GM13977 (cell line): ENCODE measurements at places on chromosomes 11 and 22.
A peak's percentile ranks its signal among the peaks of the same experiment; 100 is the strongest.

DNA sequence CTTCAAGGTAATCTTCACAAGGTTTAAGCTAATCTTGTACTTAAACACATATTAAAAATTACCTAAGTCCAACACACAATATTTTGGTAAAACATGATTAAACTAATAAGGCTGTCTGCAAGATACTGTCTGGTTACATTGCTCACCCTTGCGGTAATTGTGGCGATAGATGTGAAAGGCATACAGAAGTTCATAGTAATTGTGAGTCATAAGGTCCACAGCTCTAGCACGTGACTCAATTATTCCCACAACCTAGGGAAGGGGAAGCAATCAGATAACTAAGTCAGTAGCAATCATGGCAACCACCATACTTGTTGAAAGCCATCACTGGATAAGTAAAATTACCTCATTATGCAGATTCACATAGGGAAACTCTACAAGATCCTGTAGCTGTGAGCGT lies 30.5 kb upstream of the FNBP4 start:
- no peak for DNase-seq

DNA sequence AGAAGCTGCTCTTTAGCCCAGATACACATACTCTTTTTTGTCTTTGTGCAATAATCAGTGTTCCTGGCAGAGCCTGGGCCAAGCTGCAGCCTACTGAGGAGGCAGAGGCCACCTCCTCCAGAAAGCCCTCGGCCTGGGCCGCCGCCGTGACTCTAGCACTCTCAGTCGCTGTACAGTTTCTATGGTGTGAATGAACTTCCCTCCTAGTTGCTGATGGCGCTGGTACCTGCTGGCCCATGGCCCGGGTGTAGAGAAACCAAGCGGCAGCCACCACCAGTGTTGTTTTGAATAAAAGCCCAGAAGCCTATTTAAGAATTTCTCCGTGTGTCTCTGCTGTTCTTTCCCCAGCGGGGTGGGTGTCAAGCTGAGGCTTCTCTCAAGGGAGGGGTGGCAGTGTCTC lies 118.9 kb downstream of the CACNA1I start:
- no peak for DNase-seq

DNA sequence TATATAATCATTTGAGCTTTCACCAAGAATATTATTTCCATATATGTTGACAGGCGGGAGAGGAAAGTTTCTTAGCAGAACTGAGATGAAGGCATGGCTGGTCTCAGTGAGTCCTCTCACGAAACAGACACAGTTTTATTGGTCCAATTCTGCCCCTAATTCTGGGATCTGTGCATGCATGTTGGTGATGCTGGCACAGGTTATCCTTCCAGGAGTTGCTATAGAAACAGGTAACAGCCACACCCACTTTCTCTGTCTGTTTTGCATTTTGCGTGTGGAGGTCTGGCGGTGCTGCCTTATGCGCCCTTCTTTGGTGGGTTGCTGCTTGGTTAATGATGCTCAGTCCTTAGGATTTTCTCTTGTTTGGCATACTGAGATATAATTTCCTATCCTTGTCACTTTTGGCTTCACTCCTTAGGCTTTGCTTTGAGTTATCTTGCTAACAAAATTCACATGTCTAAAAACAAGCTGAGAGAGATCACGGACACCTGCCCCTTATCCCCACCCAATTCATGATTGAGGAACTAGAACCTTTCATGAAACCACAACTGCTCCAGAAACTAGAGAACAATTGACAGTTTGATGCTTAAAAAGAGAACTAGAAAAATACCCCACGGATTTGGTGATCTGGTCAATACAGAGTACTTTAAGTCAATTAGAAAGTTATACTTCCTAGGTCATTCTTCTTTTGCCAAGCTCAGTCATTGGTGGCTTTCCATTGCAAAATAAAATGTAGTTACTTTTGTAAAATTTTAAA lies 189.3 kb downstream of the FAT3 start:
- no peak for DNase-seq

GRCh38 chr11:122882857-122883645 lies 492 bp downstream of the JHY start:
- DNase-seq, result peak; percentile 45

- no peak for DNase-seq
Observed at GRCh38 chr11:46372086-46372485, 9.4 kb upstream of the MDK start.

- no peak for DNase-seq
Observed at GRCh38 chr11:83938148-83938547, 652.0 kb upstream of the CCDC90B start.

DNA sequence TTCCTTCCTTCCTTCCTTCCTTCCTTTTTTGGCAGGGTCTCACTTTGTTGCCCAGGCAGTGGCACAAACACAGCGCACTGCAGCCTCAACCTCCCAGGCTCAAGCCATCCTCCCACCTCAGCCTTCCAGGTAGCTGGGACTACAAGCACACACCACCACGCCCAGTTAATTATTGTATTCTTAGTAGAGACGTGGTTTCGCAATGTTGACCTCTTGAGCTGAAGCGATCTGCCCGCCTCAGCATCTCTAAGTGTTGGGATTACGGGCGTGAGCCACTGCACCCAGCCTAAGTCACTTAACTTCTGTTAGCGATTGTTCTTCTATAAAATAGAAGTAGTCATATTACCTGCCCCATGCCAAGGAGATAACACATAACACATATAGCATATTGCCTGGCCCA lies 2.8 kb upstream of the SYTL2 start:
- no peak for DNase-seq

DNA sequence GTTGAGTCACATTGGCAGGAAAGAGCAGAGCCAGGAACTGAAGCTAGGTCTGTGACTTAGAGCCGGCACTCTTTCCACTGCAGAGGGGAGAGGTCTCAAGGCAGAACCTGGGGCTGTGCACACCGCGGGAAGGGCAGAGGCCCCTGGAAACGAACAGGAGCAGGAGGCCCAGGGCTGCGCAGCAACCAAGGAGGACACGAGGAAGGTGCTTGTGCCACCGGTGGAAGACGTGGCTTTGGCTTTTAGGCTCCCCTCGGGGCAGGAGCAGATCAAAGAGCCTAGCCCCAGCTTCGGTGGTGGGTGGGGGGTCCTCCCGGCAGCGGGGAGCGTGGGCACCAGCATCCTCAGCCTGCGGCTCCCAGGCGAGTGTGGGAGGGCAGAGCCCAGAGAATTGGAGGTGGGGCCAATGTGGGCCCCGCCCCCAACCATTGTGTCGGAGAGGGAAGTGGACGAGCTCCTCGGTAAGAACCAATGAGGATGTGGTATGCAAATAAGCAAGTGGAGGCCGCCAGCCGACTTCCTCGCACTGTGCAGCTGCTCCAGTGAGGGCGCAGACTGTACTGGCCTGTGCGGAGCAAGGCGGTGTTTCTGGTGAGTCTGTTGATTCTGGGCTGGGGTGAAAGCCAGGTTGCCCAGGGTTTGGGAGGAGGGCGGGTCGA lies at the start of gene CCDC116:
TSS of gene CCDC116 (plus strand) at position 524 of the 659 bp plus-strand sequence. CDS start 422 bp downstream, outside the sequence.
- no peak for DNase-seq

- DNase-seq, result no peak
Observed at GRCh38 chr22:43235445-43236409, 48.8 kb upstream of the TTLL12 start.

DNA sequence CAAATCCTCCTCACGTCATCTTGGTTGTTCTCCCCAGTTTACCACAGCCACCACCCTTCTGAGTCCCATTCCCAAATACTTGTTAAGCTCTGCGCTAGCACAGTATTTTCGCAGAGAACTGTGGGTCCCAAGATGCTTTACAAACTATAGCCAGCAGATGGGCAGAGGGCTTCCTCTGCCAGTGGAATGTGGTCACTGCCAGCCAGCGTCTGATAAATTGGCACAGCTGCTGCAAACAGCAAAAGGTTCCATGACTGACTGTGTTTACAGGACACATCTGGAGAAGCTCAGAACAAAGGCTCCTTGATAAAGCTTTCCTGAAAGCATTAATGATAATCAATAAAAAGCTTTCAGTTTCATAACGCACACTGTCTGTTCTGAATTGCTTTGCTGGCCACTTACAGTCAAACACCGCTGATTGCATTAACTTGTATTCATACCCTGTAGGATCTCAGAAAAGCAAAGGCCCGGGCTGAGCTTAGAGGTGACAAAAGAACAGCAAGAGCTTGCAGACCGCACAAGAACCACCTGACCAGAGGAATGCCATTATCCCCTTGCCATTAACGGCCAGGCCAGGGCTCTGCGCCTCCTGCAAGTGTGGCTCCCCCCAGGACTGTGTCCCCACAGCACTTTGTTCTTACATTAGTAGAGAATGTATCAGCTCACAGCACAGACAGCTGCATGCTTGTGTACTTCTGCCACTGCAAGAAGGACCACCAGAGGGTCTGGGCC lies 120.6 kb downstream of the MICAL3 start:
- no peak for DNase-seq

DNA sequence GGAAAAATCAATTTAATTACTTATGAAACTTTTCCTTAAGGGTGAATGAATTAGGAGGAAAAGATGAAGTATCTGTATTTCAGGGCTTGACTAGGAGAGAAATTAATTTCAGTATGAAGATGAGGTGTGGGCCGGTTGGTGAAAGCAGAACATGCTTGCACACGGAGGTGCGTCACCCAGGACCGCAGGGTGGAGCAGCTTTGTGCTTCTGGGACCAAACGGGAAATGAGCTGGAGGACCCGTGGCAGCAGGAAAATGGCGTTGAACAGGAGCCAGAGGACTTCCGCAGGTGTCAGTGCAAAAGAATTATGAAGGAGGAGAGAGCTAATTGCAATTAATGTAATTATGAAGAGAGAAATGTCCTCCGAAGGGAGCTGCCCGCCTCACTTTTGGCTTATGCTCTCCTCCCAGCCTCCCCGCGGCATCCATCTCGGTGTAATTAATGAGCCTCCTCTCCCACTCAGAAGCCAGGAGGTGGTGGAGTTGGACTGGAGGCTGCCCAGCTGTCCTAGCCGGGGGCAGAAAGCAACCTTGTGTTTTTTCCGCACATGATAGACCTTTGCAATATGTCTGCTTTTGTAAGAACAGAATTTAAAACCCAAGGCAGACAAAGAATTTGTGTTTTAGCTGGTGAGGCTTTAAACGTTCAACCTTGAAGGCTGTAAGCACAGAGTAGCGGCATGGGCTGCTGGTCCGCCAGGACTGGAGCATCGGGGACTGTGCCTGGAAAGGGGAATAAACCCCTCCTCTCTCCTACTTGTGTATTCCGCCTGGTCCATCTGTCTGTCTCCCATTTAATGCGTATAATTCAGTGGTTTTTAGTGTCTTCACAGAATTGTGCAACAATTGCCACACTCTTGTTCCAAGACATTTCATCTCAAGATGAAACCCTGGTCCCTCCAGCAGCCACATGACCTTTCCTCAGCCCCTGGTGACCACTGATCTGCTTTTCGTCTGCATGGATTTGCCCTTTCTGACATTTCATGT lies 180.6 kb downstream of the TBC1D22A start:
- no peak for DNase-seq

GRCh38 chr22:42326301-42326700 lies 55.8 kb upstream of the TCF20 start:
- DNase-seq, result no peak

DNA sequence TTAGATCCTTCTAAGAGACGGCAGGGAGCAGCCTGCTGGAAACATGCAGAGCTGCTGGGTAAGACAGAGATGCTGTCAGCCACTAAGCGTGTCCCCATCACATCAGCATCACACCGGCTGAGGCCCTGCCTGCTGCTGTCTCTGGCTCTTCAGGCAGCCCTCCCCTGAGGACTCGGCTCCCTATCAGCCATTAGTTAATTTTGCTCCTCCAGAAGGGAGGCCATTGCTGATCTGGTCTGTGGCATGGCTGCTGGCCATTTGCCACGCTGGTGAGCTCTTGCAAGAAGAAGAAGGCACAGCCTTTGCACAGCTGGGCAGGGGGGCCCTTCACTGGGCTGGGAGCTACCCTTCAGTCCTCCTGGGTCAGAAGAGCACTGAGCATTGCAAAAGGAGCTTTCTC lies 131.2 kb upstream of the PARVA start:
- DNase-seq, result no peak

DNA sequence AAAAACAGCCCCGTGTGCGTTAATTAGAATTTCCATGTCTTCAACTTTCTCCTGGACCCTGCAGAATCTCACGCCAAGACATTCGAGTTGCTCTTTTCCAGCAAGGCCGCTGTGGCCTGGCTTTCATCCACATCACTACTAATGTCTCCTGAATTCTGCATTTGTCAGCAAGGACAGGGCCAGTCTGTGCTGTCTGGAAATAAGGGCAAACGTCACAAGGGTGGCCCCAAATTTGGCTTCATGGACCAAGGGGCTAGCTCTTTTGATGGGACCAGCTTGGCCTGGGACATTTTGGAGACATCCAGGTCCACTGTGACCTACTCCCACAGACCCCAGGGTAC lies 33.4 kb downstream of the KCNQ1OT1 start:
- no peak for DNase-seq
